H1 (cell line): ENCODE measurements at places on chromosomes 6 and 20. TPM values are rescaled to one million over a fixed set of nuclear protein-coding genes. Genes with fewer than 3 reads are reported as not detected.

Gene CAPN11
- 0.97 and 1.2 TPM in 2 replicates for total RNA-seq

Gene ZNF165
- 9.3 and 10.2 TPM in 2 replicates for total RNA-seq

Gene PHACTR3
- 0.13 TPM in 1 of 2 replicates, not detected in the other for total RNA-seq

Gene LY6G6D
- total RNA-seq: not detected in 2 replicates

Gene OPRL1
- 0.52 and 0.63 TPM in 2 replicates for total RNA-seq

DNA sequence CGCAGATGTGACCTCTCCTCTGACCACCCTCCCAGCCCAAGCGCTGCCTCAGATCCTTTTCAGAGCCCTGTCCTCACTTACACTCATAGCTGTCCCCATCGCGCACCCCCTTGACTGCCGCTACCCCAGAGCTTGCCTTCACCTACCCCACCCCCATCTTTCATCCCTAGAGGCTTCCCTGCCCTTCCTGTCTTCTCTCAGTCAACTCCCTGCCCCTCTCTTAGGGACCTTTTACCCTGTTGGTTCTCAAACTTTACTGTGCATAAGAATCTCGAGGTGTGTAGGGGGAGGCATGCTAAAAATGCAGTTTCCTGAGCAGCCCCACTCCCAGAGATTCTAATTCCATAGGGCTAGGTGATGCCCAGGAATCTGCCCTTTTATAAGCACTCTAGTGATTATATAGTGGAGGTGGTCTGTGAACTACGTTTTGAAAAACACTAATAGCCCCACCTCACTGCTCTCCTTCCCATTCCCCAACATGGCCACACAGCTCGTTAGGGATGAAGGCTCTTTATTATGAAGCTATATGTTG lies 725 bp downstream of the TM9SF4 start:
- no peak for DNase-seq

DNA sequence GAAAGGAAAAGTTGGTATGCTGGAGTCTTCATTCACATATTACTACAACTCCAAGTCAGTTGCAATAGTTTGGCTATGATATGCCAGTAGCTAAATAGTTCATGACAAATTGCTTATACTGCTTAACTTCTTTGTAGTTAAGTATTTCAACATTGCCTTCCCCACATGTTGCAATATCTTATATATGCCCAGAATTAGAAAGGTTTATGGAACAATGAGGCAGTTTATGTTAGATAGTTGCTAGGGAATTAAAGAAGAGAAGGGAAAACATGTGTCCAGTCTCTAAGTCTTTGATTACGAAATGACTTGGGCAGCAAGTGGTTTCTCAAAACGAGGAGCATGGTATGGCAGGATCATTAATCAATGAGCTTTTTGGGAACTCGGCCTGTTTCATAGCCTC lies 145.8 kb downstream of the PLCB4 start:
- DNase-seq: no peak

DNA sequence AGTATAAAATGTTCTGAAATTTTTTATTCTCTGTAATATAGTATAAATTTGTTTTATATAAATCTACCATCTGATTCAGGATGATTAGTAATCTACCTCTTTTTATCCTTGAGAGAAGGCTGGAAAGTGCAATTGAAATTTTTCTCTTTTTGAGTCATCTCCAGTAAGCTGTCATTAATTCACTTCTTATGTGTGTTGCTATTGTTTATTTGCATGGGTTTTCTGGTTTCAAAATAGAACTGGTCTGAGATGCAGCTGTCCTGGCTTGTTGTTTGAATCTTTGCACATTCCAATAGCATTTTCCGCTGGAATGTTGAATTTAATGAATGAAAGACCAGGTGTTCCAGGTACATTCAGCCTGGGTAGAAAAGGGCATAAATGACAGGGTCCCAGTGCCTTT lies 24.3 kb upstream of the TAB2 start:
- no peak for DNase-seq

GRCh38 chr6:143579703-143580102 lies 68.2 kb upstream of the FUCA2 start:
- DNase-seq: no peak

DNA sequence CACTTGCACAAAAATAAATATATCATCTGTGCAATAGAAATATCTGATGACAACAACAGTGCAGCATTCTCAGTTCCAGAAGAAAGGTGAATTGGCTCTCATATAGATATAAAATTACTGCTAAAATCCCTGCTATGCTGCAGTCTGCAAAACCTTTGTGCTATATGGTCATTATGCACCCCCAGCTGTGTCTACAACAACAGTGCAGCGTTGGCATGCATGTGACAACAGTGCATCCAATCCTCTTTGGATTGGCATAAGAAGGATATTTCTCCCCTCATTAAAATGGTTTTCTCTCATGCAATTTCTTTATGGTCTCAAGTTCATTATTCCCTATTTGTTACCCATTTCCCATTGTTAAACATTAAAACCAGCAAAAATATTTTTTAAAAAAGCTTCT lies 23.1 kb downstream of the OR2B6 start:
- DNase-seq: no peak

DNA sequence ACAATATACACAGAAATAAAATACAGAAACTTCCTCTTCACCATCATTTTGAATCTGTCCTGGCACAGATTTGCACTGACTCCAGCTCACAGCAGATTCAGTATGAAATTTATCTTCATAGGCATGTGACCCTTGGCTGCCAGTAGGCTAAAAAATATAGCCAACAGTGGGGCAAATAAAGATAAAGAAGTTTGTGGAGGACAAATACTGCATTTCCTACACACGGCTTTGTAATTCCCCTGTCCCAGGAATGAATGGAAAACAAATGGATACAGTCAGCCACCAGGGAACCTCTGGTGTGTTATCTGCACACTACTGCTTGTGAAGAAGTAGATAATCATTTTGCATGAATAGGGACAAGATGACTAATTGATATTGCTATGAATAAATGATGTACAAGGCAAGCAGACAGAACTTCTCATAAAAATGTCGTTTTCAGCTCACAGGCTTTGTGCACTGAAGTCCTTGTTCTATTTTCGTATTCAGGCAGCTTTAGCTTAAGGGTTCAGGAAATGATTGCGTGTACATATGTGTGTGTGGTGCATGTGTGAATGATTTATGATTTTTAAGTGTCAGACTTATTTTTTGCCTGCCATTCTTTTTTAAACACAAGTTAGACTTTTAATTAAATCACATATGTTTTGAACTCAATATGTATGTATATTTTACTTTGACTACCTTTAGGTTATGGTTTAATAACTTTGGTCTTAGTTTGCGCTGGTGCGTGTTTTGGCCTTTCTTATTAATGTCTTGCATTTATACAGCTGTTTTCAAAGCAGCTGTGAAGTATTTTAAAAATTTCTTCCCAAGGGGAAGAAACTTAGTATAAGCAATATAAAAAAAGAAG lies 543.8 kb upstream of the JAG1 start:
- no peak for DNase-seq

DNA sequence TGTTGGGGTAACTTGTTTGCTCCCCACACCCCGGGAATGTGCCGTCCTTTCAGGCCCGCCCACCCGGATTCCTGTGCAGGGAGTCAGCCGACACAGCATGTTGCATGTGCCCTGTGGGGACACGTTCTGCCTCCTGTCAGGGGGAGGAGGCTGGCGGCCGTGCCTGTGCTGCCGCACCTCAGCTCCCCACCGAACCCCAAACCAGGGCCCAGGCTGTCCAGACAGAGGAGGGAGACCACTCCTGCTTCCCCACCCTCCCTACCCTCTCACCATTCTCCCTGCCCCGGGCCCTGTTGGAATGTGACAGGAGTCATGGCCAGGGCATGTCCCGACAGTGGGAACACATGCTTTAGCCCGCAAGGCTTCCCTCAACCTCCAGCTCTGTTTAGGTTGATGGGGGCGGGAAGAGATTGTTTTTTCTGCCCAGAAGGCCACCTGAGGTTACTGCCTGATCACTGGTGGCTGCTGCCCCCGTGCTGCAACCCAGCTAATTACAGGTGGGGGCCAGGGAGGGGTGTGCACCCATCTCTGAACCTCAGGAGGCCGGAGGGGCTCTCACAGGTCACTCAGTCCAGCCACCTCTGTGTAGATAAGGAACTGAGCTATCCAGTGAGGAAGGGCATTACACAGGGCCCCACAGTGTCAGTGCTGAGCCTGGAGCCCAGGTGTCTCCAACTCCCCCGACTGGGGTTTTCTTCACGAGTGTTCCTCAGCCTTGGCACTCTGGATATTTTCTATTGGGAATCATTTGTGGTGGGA lies 13.6 kb downstream of the LRRC73 start:
- no peak for DNase-seq

DNA sequence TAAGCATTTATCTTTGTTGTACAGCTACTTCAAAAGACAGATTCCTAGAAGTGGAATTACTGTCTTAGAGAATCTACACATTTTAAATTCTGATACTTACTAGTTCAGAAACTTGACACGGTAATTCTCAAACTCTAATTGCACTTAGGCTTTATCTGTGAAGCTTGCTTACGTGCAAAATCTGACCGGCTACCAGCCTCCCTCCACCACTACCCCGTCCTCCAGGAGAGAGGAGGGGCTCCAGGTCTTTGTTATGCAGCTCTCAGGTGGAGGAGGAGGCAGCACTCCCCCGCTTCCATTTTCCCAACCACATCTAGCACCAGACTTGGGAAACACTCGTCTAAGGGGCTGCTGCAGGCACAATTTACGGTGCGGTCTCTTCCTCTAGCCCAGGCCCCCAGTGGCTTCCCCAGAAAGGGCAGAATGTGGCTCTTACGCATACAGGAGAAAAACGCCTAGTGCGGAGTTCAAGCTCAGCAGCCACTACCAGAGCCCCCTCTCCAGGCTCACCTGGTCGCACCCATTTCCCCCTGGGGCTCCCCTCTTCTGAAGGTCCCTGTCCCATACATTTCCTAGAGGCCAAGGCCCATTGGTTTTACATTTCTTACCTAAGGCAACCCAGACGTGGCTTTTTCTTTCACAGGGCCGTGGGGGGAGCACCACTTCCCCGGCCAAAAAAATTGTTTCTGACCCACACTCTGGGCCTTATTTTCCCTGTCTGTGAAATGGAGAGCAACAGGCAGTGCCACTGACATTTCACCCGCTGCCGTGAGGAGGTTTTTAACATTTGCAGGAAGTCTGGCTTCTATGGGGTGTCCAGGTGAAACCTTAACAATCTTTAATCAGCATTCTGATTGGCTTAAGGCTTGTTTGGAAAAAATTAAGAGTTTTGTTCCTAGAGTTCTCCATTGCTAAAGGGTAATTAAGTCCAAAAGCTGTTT lies 1.6 kb upstream of the TGIF2 start:
- peak; percentile 70 for DNase-seq
